ENCODE measurements at places on chromosomes 5 and 9. TPM values are rescaled to one million over a fixed set of nuclear protein-coding genes. Genes with fewer than 3 reads are reported as not detected.

PCDHGA11 gene
- 2.3 TPM for total RNA-seq

CD14 gene
- 1.1 TPM for total RNA-seq

ZNF608 gene
- total RNA-seq, result 7.3 TPM

TMEM215 gene
- total RNA-seq, result not detected

IL4 gene
- not detected for total RNA-seq

IL3 gene
- not detected for total RNA-seq

SPINK13 gene
- not detected for total RNA-seq

PCDHB10 gene
- 1.2 TPM for total RNA-seq

ISL1 gene
- total RNA-seq, result 9.4 TPM

ENHO gene
- total RNA-seq, result not detected

GARIN3 gene
- total RNA-seq, result not detected

MARCOL gene
- not detected for total RNA-seq

GRCh38 chr9:110283751-110284150 lies 27.4 kb upstream of the TXN start:
- peak; percentile 34 for DNase-seq

- DNase-seq, result no peak
Measured at GRCh38 chr5:40383749-40384651, 295.7 kb upstream of the PTGER4 start.

DNA sequence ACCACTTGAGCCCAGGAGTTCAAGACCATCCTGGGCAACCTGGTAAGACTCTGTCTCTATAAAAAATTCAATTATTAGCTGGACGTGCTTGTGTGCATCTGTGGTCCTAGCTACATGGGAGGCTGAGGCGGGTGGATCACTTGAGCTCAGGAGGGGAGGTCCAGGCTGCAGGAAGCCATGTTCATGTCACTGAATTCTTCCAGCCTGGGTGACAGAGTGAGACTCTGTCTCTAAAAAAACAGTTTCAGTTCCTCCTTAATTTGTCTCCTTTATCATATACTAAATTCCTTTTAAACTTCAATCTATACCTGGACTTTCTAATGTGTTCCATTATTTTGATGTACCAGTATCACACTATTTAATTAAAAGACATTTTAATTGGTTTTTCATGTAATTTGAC lies 422.2 kb upstream of the TLE4 start:
- DNase-seq, result no peak

DNA sequence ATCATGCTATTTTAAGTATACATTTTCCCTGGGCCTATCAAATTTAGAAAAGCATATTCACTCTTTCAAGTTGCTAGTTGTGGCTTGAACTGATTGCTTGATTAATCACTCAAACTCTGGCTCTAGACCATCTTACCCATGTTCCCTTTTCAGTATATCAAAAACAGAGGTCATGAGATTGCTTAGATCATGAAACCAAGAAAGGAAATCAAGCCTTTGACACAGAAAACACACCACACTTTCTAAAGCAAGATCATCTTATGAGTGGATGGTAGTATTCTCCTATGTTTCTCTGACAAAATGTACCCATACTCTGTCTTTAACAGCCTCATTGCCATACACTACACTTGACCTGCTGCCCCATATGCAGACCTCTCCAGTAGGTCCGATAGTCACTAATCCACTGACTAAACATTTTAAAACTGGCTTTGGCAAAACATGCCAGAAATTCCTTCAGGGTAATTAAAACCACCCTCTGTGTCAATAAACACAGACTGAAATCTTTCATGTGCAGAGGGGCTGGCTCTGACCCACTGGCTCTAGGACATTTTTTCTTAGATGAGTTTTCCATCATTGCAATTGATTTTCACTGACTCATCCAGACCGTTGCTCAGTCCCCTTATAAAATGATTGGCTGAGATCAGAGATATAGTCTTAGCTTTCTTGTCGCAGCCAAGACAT lies 18.2 kb downstream of the PPP2R2B start:
- DNase-seq, result peak; percentile 8

DNA sequence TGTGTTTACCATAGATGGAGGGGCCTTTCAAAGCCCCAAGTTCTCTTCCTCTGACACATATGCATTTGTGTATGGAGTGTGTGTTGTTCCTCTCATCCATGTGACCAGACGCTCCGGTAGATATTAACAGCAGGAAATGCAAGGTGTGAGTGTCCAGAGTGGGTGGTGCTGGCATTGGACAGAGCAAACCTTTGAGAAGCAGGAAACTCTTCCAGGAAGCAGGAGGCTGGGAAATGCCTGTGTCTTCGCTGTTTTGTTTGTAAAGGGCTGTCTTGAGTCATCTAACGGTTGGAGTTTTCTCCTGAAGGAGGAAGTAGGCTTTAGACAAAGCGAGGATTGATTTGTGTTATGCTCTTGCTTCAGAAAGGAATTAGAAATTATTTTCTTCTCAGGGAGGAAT lies 370.9 kb downstream of the PLK2 start:
- DNase-seq, result peak; percentile 5

DNA sequence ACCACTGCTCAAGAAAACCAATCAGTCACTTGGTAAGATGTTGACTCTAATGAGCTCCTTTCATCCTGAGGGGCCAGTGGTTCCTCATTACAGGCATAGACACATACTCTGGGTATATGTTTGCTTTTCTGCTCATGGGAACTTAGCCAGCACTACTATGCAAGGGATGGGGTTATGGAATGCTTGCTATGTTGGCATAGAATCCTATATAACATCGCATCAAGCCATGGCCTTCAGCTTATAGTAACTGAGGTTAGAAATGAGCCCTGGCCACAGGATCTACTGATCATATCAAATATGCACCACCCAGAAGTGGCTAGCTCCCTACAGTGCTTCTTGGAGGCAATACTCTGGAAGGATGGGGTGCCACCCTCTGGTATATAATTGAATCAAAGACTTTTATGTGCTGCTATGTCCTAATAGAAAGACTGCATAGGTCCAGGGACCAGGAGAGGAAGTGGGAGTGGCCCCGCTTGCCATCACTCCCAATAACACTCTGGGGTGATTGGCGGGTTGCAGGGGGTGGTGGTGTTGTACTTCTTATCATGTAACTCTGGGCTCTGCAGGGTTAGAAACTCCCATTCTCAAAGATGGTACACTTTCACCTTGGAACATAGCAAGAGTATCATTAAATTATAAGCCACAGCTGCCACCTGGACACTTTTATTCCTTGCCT lies 70.3 kb downstream of the ZNF366 start:
- DNase-seq, result no peak

DNA sequence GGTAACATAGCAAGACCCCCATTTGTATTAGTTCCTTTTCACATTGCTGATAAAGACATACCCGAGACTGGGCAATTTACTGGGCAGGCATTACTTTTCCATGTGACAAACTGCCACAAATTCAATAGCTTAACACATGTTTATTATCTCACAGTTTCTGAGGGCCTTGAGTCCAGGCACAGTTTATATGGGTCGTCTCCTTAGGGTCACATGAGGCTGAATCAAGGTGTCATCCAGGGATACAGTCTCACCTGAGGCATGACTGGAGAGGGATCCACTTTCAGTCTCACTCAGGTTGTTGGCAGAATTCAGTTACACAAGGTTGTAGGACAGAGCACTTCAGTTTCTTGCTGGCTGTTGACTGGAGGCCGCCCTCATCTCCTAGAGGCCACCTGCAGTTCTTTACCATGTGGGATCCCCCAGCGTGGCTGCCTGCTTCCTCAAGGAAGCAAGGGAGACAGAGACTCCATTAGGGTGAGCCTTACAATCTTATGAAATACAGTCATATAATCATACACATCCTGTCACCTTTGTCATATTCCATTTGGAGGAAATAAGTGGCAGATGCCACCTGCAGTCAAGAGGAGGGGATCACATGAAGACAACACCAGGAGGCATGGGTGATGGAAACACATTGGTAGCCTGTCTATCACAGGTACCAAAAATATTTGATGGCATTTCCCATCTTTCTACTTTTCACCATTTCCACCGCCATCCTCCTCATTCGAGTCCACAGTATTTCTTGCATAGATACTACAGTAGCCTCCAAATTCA lies 15.1 kb upstream of the ERAP1 start:
- no peak for DNase-seq

- DNase-seq, result no peak
Measured at GRCh38 chr5:123665822-123666371, 153.9 kb downstream of the CSNK1G3 start.

DNA sequence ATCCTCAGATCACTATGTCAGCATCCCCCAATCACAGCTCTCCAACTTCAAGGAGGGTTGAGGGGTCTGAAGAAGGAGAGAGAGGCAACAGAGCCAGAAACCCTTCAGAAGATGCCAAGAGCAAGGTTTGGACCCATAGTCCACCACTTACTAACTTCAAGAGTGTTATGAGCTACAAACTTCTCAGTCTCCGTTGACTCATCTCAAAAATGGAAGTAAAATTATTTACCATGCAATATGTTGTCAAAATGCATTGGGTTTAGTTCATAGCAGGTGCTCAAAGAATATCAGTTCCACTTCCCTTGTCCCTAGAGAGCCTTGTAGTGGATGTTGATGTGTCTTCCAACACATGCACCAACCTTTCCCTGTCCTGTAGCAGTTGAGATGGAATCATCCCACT lies 116.0 kb downstream of the KCNIP1 start:
- DNase-seq, result no peak

DNA sequence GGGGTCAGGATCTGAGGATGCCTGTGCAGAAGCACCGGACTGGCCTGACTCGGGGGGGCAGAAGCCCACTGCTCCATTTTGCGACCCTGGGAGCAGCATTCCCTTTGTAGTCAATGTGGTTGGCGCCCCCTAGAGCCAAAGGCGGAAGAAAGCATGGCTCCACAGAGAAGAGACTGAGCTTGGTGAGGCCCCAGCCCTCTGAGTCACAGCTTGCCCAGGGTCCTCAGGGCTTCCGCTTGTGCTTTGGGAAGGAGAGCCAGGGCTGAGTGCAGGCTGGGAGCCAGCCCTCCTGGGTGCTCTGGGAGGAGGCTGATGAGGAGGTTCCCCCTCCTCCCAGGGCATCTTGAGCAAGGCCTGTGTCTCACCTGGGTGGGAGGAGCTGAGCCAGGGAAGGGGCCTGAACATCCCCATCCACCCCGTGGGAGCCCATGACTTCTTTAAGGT lies 5.5 kb upstream of the AQP3 start:
- peak; percentile 77 for DNase-seq

GRCh38 chr9:131976157-131977108 lies 103.2 kb downstream of the MED27 start:
- DNase-seq, result no peak

DNA sequence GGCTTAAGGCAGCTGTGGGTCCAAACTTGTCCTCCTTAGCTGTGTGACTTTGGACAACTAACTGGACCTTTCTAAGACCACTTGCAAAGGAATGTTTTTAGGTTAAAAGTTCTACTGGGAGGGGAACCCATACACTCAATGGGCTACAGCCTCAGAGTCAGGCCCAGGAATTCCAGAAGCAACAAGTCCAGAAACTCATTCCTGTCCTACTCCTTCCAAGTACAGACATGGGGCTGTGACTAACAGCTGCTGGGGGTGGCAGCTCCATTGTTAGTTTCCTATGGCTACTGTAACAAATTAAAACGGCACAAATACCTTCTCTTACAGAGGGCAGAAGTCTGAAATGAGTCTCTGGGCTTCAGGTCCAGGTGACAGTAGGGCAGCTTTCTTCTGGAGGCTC lies 12.4 kb upstream of the AKNA start:
- DNase-seq, result no peak

GRCh38 chr9:89097219-89097618 lies 81.4 kb downstream of the SHC3 start:
- no peak for DNase-seq

GRCh38 chr5:103041071-103041676 lies 78.8 kb downstream of the GIN1 start:
- no peak for DNase-seq

GRCh38 chr9:89359751-89360261 lies 41.5 kb downstream of the SECISBP2 start:
- no peak for DNase-seq

- DNase-seq, result no peak
Measured at GRCh38 chr9:127495884-127496555, 44.7 kb downstream of the LRSAM1 start.

- no peak for DNase-seq
Measured at GRCh38 chr9:74846766-74847165, 41.0 kb downstream of the TRPM6 start.

DNA sequence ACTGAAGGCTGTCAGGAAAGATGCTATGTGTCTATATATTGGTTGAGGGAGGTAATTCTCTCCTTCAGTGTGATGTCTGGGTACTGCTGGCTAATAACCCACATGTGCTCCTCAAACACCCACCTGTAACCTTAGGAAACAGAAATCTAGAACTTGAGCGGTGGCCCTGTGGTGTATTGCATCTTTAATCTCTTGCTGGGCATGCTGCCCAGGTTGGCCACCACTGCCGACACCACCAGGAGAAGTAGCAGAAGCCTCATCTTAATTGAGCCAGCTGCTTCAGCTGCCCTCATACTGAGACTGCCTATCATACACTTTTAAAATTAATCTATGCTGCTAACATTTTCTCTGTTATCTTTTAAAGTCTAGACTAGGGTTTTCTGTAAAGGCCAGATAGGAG lies 103.5 kb upstream of the C5orf63 start:
- no peak for DNase-seq

DNA sequence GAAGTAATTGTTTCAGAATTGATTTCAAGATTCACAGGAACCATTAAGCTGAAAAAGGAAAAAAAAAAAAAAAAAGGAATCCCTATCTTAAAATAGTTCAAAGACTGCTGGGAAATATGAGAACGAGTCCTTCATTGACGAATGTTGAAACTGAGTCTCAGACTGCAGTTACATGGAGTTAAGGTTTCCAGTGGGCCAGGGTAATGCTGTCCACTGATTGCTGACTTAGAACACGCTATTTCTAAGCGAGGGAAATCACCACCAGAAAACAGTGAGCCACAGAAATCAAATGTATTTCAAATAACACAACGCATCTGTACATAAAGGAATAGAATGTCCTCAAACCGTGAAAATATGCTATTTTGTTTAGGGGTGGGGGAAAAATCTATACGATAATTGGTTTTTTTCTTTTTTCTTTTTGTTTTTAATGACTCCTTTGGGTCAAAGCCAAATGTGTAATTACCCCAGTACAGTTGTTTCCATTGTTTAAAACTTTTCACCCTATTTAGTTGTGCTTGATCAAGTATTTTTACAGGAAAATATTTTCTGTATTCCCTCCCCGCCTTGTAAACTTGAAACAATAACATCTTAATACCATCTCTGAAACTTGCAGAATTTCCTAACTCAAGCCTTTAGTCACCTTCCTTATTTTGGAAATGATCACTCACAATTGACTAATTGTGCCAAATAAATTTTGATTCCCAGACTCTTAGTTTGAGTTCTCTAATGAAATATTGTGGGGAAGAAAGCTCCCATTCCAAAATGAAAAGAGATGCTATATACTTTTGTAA lies 208.3 kb downstream of the MCTP1 start:
- no peak for DNase-seq

Data from Calu3 (cell line).